ENCODE measurements at places on chromosomes 11 and 22.

GRCh38 chr11:57618438-57618837, 21.0 kb downstream of the SERPING1 start:
- DNase-seq, result no peak

GRCh38 chr11:129453293-129453721, 77.7 kb downstream of the BARX2 start:
- DNase-seq, result no peak

DNA sequence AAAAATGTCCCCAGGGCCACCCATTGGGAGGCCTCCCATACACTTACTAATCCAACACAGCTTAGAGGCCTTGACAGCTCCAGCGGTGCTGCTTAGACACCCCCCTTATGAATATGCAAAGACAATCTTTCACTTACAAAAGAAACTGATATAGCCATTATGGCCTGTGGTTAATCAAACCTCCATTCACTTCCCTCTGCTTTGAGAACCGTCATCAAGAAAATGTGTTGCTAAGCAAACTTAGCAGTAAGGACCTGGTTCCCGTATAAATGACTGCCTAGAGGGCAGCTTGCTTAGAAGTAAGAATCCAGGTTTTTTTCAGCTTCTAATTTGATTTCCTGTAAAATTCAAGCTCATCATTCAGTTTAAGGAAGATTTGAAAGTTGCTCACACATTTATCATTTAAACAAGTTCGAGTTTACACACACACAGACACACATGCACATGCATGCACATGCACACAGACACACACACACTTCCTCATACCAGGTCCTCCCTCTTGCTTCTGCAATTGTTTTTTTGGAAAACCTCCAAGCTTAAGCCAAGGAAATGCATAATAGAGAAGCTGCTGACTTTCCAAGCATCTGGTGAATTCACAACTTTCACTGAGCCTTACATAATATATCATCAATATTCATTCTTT, 137.7 kb upstream of the BLID start:
- DNase-seq, result no peak

GRCh38 chr11:10641177-10641911, 52.2 kb downstream of the IRAG1 start:
- no peak for DNase-seq

DNA sequence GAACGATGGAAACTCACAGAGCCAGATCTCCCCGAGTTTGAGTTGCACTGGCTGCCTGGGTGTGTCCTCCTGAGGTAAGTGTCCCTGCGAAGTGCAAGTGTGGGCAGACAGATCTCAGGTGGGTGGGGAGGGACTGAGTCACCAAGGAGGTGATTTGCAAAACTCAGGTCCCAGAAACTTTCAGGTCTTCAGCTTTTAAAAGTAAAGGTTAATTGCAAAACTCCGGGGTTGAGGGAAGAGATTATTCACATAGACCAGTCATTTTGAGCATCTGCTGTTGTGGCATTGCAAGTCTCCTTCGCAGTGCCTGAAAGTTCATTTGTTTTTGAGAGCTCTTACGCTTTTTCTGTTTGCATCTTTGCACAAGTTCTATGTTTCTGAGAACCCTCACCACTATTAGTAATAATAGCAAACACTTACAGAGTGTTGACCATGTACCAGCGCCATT, 7.1 kb downstream of the CD44 start:
- no peak for DNase-seq

DNA sequence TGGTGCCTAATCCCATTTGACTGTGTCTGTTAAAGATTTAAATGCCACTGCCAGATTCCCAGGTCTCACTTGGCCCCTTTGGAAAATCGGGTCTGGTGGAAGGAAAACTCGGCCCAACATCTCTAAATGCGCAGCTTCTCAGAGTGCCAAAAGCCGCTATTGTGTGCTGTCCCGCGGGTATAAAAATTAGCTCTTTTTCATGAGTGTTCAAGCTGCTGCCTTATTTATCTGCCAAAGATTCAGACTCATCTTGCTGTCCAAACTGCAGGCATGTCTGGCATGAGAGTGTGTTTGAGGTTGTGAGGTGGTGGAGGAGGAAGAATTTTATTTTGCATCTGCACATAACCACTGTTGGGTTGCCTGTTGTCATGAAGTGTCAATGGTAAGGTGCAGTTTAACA, 91.4 kb downstream of the NELL1 start:
- DNase-seq, result no peak

DNA sequence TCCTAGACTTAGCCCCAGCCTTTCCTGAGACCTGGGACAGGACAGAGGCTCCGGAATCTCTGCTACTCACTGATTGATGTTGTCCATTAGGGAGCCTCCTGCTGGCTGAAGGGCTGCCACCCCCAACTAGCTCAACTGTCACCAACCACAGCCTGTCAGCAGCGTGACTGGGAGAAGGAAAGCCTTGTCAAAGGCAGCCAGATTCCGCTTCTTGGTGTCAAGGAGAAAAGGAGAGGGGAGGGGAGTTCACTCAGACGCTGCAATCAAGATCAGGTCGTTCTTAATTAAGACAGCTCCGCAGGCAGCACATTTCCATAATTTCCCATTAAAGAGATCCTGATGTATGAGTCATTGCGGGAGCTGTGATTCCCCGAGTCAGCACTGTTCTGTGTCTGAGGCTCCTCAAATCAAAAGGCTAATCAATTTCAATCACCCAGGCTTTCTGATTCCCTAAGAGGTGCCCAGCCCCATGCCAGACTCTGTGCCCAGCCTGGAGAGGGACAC, 152.8 kb upstream of the ZBED5 start:
- DNase-seq, result peak; percentile 4

- peak; percentile 15 for DNase-seq
These were observed 23.5 kb upstream of the TH start for GRCh38 chr11:2194877-2195755.

GRCh38 chr22:48531761-48532435, 1295.8 kb downstream of the BRD1 start:
- DNase-seq, result no peak

- DNase-seq, result no peak
These were observed 9.6 kb upstream of the KCNQ1OT1 start for GRCh38 chr11:2709429-2709828.

GRCh38 chr11:16986434-16987204, 27.6 kb downstream of the PLEKHA7 start:
- peak; percentile 19 for DNase-seq

- no peak for DNase-seq
These were observed 216.5 kb upstream of the CADM1 start for GRCh38 chr11:115720602-115721245.

DNA sequence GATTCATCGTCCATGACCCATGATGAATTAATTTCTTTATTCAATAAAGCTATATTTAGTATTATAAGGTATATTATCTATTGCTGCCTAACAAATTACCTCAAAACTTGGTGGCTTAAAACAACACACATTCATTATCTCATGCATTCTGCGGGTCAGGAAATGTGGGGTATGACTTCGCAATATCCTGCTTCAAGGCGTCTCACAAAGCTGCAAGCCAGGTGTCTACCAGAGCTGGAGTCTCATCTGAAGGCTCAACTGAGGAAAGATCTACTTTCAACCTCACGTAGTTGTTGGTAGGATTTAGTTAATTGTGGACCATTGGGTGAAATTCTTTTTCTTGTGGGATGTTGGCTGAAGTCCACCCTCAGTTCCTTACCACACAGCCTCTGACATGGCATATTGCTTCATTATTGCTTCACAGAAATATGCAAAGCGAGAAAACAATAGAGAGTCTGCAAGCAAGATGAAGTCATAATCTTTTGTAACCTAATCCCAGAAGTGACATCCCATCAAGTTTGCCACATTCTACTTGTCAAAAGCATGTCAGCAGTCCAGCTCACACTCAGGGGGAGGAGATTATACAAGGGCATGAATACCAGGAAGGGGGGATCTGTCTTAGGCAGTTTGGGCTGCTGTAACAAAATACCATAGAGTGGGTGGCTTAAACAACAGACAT, 45.1 kb downstream of the KREMEN1 start:
- no peak for DNase-seq

GRCh38 chr22:48842976-48843375, 984.7 kb downstream of the BRD1 start:
- DNase-seq, result no peak

GRCh38 chr11:14858404-14858803, 33.6 kb downstream of the CYP2R1 start:
- no peak for DNase-seq

- no peak for DNase-seq
These were observed 431 bp downstream of the KMT2A start for GRCh38 chr11:118436639-118437207.

- DNase-seq, result peak; percentile 10
These were observed 3.6 kb downstream of the MMP1 start for GRCh38 chr11:102794382-102794781.

- peak; percentile 6 for DNase-seq
These were observed 66.8 kb downstream of the TSPAN18 start for GRCh38 chr11:44793350-44794090.

DNA sequence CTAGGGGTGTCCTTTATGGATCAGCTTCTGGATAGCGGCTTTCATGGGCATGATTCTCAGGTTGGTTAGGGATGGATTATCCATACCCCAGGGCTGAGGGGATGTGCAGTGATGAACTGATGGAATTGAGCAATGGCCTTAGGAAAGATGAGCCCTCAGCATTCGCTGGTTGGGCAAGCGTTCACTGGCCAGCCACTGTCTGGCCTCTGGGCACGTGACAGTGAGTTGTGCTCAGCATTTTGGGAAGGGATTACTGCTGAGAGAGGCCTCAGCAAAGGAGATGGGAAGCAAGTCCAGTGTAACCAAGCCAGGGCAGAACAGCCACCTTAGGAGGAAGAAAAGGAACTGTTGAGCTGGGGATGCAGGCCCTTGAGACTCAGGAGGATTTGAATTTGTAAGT, 17.4 kb downstream of the UBASH3B start:
- no peak for DNase-seq

DNA sequence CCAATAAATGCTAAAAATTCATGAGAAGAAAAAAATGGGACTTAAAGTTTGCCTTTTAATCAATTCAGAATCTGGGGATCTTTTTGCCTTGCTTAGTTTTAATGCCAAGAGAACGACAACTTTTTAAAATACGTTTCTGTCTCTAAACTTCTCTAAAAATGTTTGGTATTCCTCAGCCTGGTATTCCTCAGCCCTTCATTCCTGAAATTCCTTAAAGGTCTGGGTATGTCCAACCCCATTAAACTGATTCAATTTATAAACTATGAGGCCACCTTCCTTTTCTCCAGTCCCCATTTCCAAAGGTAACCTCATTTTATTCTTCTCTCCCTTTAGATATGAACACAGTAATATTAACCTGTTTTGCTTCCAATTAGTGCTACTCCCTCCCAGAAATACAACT, 16.6 kb downstream of the POLA2 start:
- DNase-seq, result no peak

- DNase-seq, result no peak
These were observed 339.3 kb upstream of the SYN3 start for GRCh38 chr22:33397381-33397907.

- DNase-seq, result no peak
These were observed 17.9 kb downstream of the APLNR start for GRCh38 chr11:57219021-57219627.

GRCh38 chr11:67054346-67054835, 2.3 kb upstream of the RHOD start:
- DNase-seq, result peak; percentile 92

DNA sequence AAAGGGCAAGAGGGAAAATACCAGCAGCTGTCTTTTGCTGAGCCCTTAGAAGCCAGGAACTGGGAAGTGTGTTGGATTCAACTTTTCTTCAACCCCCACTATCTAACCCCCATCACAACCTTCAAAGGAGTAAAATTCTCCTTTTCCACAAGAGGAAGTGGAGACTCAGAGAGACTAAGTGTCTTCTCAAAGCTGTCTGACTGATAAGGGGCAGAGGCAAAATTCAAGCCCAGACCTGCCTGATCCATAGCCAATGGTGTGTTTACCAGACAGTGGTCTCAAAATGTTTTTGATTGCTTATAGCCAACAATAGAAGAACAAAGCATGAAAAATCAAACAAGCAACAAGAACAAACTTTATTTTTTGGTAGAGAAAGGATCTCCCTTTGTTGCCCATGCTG, 707.0 kb downstream of the NTM start:
- no peak for DNase-seq

DNA sequence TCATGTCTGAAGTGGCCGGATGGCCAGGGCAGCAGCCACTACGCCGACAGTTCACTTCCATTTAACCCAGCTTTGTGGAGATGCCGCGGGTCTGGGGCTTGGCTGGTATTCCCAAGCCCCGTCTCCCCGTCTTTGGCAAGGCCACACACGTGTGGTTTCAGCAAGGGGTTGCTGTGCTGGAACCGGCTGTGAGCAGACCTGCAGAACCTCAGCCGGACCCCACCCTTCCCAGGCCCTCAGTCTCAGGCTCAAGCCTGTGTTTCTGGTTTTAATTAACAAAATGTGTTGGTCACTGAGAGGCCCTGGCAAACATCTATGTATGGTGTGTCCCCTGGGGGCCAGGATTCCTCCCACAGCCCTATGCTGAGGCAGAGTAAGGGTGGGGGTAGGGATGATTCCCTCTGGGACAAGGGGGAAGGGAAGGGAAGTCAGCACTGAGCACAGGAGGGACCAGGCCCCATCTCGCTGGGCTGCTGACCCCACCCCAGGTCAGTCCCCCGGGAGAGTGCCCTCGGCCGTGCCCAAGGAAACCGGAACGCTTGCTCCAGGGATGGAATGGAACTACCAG, 9.3 kb downstream of the OSBPL5 start:
- DNase-seq, result peak; percentile 49

DNA sequence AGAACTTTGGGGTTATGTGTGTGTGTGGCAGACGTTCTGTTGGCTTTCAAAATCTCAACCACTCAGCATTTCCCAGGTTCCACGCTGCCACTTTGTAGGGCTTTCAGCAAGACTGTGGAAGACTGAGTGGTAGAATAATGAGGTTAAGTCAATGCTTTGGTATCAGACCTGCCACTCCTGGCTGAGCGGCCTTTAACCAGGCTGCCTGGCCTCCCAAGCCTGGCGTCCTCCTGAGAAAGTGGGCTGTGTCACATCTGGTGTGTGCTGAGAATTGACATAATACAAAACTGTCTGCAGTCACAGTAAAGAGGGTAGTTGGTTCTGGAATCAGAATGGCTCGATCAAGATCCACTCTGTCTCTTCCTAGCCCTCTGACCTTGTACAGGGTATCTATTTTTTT, 126.5 kb downstream of the DBX1 start:
- DNase-seq, result no peak

DNA sequence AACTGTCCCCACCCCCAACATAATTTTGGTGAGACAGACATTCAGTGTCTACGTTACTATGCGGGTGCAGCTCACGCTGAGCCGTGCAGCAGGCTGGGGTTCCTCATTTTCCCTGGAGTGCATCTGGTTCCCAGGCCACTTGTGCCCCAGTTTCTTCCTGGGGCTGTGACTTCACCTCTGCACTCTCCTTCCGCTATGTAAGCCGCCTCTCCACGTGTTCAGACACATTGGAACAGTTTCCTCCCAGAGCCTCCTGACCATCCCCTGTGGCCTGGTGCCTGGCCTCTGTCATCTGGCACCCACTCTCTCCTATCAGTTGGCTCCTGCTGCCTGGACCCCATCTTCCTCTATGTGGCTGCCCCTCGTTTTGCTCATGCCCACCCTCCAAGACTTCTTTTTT, 46.2 kb upstream of the A4GALT start:
- DNase-seq, result no peak

GRCh38 chr22:45884201-45885062, 92.5 kb downstream of the WNT7B start:
- no peak for DNase-seq

GRCh38 chr11:207863-208180, 314 bp downstream of the RIC8A start:
- DNase-seq, result no peak

All from astrocyte of the spinal cord (primary cell).